ENCODE measurements at places on chromosomes 6 and 20. TPM values are rescaled to one million over a fixed set of nuclear protein-coding genes. Genes with fewer than 3 reads are reported as not detected.

DNA sequence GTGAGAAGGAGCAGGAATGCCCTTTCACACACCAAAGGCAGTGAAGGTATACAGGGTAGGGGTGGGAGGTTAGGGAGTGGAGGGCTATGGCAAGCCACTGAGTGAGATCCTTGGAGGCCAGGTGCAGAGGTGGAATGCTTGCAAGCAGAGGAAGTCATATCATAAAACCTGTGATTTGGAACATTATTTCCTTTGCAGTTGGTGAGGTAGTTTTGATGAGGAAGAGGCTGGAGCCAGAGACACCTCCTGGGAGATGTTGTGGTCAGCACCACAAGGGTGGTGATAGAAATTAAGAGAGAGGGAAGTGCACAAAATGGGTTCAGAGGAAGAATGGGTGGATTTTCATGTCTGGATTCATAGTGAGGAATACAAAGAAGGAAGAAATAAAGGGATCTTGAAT, 73.0 kb downstream of the PLCB4 start:
- no peak for DNase-seq

- no peak for DNase-seq
These were observed 10.5 kb downstream of the SYNGAP1 start for GRCh38 chr6:33430334-33430733.

- peak; percentile 61 for DNase-seq
These were observed 876 bp upstream of the DSP start for GRCh38 chr6:7540595-7540994.

Gene TREML2
- total RNA-seq: not detected

Gene AVP
- not detected for total RNA-seq

Gene RAB44
- 1.9 TPM for total RNA-seq
